ENCODE measurements at places on chromosomes 2 and 18.

GRCh38 chr2:199042660-199043379, 414.9 kb downstream of the SATB2 start:
- no peaks in the 10 kb centered on the region for H3K36me3 ChIP-seq
- H3K27ac ChIP-seq = no peak overlapping the region
- H3K27me3 ChIP-seq = no peaks in the 10 kb centered on the region
- DNase-seq = no peak
- no peaks in the 10 kb centered on the region for H3K4me1 ChIP-seq
- H3K4me3 ChIP-seq = no peak overlapping the region

DNA sequence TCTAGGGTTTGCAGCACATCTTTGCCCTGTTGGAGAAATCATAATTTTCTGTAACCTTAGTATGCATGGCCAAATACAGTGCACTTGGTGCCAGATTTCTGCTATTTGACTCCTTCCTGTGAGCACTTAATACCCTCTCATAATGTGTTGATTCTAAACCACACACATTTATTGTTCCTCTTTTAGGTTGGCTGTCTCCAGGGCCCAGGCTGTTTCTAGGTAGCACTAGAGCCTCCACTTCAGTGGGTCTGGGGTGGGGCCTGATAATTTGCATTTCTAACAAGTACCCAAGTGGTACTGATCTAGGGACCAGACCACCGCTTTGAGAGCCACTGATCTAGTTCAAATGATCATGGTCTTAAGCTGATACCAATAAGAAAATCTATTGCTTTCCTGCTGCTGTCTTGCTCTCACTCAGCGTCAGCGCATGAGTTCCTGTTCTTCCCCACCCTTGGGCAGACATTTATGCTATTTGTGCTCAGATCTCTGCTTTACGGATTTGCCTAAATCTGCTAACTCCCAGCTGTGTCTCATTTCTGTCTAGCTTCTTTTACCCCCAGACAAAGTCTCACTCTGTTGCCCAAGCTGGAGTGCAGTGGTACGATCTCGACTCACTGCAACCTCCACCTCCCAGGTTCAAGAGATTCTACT, 7.4 kb downstream of the PTRHD1 start:
- no peak overlapping the region for H3K4me3 ChIP-seq
- no peak overlapping the region for H3K27ac ChIP-seq
- no peaks in the 10 kb centered on the region for H3K36me3 ChIP-seq

DNA sequence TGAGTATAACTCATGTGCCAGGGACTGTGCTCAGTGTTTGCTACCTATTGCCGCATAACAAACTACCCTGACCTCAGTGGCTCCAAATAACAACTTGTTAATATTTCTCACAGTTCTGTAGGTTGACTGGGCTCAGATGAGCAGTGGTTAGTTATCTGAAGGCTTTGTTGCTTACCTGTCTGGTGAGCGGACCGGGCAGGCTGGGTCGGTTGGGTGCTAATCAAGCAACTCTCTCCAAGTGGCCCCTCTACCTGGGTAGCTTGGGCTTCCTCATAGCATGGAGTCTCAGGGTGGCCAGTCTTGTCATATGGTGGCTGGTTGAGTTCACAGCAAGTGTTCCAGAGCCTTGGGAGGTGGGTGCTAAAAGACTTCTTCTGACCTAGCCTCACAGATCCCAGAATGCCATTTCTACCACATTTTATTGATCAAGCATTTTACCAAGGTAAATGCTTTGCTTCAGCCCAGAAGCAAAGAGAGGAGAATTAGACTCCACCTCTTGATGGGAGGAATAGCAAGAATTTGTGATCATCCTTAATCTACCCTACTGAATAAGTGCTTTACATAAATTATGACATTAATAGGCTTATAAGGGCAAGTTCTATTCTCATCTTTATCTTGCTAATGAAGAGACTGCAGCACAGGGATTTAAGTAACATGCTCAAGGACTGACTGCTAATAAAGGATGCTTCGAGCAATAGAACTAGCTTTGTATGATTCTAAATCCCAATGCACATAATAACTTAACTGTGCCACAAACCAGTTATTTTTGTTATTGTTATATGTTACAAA, 16.9 kb downstream of the RAB31 start:
- no peaks in the 10 kb centered on the region for H3K4me1 ChIP-seq
- no peak for DNase-seq
- no peaks in the 10 kb centered on the region for H3K27me3 ChIP-seq
- no peaks in the 10 kb centered on the region for H3K36me3 ChIP-seq
- no peak overlapping the region for H3K27ac ChIP-seq

DNA sequence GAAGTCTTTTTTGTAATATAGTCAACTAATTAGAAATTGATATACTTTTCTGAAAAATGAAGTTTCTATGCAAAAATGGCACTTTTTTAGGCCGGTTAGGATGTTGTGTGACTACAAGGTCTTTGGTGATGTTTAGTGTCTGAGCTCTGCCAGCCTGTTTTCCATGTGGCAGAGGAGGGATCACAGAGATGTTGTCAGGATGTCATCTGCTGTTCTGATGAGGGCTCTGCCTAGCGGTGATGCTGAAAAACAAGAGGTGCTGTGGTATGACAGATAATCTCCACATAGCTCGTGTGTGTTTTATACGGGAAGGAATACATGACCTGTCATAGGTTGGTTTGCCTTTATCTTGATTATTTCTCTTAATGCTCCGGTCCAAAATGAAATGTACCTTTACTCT, 12.0 kb upstream of the IAH1 start:
- no peaks in the 10 kb centered on the region for H3K27me3 ChIP-seq
- no peaks in the 10 kb centered on the region for H3K4me1 ChIP-seq
- H3K4me3 ChIP-seq = no peak overlapping the region
- H3K36me3 ChIP-seq = no peaks in the 10 kb centered on the region
- no peak for DNase-seq

DNA sequence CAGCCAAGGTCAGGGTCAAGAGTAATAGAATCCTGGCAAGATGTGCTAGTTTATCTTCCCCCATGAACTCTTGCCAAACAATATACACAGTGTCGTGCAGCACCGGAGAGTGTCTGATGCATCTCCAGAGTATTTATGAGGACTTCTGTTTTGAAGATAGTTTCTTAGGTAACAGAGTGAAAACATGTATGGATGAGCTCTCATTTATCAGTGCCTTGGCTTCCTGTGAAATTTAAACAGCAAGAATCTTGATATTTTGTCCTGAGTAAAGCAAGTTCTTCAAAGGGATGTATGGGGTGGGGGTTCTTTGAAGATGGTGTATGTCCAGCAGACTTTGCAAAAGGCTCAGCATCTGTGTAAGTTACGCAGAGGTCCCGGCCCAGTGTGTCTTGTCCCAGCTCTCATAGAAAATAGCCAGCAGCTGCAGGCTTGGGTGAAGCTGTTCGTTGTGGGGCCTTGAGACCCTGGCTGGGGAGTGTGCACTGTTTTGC, 361.0 kb upstream of the NT5C1B start:
- H3K27me3 ChIP-seq = no peaks in the 10 kb centered on the region
- H3K36me3 ChIP-seq = no peaks in the 10 kb centered on the region
- H3K27ac ChIP-seq = peak overlapping the region; percentile 56
- no peak for DNase-seq

DNA sequence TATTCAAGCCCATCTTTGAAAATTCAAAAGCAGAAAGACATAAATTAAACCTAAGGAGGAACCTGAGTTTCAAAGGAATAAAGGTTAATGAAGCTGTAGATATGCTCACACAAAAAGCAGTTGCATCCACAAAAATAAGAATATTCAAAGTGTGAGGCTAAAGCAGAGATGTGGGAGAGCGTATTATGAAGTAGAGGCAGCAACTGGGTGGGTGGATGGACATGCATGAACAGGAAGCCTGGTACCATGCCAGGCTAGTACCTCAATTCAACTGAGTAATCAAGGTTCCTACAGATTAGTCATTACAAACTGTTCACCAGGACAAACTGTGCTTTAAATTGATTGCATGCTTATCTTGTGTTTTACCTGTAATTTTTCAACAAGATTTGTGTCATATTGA, 330.0 kb upstream of the PKDCC start:
- H3K27ac ChIP-seq = no peak overlapping the region
- H3K4me3 ChIP-seq = no peak overlapping the region
- H3K36me3 ChIP-seq = no peaks in the 10 kb centered on the region
- no peaks in the 10 kb centered on the region for H3K4me1 ChIP-seq

- no peaks in the 10 kb centered on the region for H3K27me3 ChIP-seq
- no peaks in the 10 kb centered on the region for H3K4me1 ChIP-seq
- no peaks in the 10 kb centered on the region for H3K36me3 ChIP-seq
Measured at GRCh38 chr2:181218401-181218821, 238.0 kb downstream of the UBE2E3 start.

- no peak for DNase-seq
- H3K4me1 ChIP-seq = no peaks in the 10 kb centered on the region
- no peak overlapping the region for H3K27ac ChIP-seq
- no peak overlapping the region for H3K4me3 ChIP-seq
- H3K27me3 ChIP-seq = no peaks in the 10 kb centered on the region
- no peaks in the 10 kb centered on the region for H3K36me3 ChIP-seq
Measured at GRCh38 chr2:213147538-213147937, 3.9 kb downstream of the IKZF2 start.

DNA sequence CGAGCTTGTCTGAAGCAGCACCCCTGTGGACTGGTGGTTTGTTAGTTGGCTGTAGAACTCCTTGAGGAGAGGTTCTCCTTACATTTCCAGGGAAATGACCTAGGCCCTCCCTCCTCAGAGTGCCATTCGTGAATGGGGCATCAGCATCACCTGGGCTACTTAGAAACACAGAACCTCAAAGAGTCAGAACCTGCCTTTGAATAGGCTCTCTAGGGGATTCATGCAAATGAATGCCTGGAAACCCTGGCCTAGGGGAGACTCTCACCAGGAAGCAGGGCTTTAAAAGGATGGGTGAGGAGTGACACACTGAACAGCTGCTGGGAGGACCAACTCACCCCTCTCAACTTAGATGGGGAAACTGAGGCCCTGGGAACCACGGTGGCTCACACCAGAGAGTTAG, 2.1 kb upstream of the MOCOS start:
- no peaks in the 10 kb centered on the region for H3K36me3 ChIP-seq
- H3K4me3 ChIP-seq = no peak overlapping the region
- peaks cover 11% of the 10 kb centered on the region for H3K4me1 ChIP-seq
- H3K27ac ChIP-seq = no peak overlapping the region

DNA sequence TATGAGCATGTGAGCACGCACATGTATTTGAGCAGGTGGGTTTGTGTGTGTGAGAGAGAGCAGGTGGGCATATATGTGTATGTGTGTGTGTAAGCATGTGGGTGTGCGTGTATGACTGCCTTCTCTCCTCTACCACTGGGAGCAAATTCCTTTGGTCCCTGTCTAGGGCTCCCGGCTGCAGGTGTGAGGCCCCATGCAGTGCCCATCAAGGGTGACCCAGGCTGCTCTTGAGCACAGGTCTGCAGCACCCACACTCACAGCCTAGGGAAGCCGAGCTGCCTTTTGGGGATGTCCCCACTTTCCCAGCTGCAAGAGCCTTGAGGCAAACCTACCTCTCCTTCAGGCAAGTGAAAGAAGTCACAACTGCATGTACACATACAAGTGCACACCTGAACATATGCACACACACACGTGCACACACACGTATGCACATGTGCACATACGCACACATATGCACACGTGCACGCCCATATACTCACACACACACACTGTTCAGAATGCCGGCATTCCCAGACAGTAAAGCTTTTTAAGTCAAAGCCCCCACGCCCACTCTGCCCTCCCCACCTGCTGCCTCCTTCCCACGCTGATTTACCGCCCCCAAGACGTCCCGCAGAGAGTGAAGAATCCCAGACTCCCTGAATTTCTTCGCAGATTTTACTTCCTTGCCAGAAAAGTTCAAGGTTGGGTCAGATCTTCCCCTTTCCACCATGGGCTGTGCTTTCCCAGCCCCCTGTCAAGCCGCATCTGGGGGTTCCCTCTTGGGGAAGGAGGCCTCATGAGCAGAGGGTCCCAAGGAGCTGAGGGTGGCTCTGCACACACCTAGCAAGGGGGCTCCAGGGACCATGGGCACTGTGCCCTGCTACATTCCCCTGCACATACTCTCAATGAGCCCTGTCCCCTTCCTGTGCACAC, 170.6 kb downstream of the TWIST2 start:
- DNase-seq = no peak
- H3K4me3 ChIP-seq = no peak overlapping the region
- no peaks in the 10 kb centered on the region for H3K27me3 ChIP-seq
- no peaks in the 10 kb centered on the region for H3K36me3 ChIP-seq
- no peak overlapping the region for H3K27ac ChIP-seq

DNA sequence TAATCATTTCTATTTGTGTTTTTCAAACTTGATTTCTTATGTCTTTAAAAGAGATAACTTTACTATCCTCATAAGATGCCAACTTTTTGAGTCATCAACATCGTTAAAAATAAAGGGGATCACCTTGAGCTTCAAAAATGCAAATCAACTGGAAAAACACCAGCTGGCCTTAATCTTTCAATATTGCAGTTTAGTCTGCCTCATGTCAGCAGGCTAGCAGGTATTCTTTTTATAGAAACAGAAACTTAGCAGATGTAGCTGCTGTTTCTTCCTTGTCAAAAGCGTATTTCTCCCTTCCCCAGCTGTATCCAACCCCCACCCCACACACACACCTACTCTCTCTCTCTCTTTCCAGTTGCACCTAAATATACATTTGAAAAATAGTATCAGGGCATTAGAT, 154.1 kb upstream of the ZNF804A start:
- H3K4me3 ChIP-seq = no peak overlapping the region
- H3K27ac ChIP-seq = no peak overlapping the region
- H3K27me3 ChIP-seq = no peaks in the 10 kb centered on the region

DNA sequence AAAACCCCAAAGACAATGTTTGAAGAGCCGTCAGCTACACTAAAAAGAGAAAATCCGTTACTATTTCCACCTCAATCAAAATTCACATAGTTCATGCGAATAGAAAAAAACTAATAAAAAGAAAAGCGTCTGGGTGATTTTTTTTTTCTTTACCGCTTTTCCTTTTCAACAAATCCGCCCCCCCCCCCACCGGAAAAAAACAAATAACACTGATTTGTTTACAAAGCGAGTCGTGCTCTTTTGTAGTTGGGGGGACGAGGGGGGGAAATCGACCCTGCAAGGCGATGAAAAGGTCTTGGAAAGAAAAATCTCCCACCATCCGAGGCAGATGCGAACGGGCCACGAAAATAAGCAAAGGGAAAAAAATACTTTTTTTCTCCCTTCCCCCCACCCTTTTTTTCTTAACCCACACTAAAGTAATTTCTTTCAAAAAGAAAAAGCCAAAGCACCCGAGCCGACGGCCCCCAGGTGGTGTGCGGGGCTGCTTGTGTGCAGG, 638 bp downstream of the ZNF521 start:
- peak overlapping the region; percentile 74 for H3K27ac ChIP-seq
- no peaks in the 10 kb centered on the region for H3K36me3 ChIP-seq
- H3K4me1 ChIP-seq = peaks cover 15% of the 10 kb centered on the region
- DNase-seq = no peak
- peaks cover 91% of the 10 kb centered on the region for H3K27me3 ChIP-seq
